ENCODE measurements at places on chromosomes 16 and 17.

- DNase-seq, result peak; percentile 59
Measured at GRCh38 chr16:19086322-19087199, 19.1 kb downstream of the COQ7 start.

DNA sequence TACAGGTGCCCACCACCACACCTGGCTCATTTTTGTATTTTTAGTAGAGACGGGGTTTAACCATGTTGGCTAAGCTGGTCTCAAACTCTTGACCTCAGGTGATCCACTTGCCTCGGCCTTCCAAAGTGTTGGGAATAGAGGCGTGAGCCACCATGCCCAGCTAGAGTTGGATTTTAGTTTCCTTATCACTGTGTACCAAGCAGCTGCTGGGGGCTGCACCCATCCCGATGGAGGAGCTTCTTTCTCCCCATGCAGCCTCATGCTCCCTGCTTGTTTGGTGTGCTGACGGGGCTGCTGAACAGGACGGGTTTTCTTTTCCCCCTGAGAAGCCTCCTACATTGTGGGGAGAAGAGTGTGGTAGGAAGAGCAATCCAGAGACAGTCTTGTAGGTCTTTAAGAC, 173.2 kb downstream of the LGALS9B start:
- DNase-seq, result no peak

- no peak for DNase-seq
Measured at GRCh38 chr16:89341697-89342694, 124.5 kb downstream of the ZNF778 start.

DNA sequence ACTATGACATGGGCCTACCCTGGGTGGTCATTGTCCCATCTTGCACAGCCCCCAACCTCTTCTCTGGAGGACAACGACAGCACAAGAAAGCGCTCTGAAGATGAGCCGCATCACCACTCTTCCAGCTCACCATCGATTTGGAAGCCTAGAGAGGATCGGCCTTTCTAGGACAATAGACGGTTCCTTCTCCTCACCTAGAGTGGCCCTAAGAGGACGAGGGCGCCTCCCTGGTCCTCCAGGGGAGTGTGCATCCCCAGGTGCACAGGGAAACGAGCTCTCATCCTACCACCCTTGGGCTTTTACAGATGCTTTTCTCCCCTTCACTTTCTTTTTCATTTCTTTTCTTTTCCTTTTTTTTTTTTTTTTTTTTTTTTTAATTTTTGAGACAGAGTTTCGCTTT, 20.3 kb upstream of the SLC52A1 start:
- DNase-seq, result no peak

DNA sequence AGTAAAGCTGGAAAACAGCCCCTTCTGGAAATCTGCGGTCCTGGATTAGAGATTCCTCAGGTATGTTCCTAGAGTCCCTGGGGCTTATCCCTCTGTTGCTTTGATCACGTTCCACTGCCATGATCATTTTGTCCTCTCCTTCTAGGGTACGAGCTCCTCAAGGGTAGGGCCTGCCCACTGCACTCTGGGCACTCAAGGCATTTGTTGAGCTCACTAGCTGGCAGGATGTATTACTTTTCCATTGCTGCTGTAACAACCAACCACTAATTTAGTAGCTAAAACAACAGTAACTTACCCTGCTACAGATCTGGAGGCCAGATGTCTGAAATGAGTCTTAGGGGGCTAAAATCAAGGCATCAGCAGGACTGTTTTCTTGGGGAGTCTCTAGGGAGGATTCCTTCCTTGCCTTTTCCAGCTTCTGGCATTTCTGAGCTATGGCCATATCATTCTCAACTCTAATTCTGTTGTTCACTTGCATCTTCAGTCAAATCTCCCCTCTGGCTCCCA, 65.7 kb downstream of the ARSG start:
- no peak for DNase-seq

GRCh38 chr16:30946671-30947540, 2.0 kb upstream of the ORAI3 start:
- no peak for DNase-seq

- no peak for DNase-seq
Measured at GRCh38 chr16:72905581-72905980, 142.3 kb downstream of the ZFHX3 start.

DNA sequence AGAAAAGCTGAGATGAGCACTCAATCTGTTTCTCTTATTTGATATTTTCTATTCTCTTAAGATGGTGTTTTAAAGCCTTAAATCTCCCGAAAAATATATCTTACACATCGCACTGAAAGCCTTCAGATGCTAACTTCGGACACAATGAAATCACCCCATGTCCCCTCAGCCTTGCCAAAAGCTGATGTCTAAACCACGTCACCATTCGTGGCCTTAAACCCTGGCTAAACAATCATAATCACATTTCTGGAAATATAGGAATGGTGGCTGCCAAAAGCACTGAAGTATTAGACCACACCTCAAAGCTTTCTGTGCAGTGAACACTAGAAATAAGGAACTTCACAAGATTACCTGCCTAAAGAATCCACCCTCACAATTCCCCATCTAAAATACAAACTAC, 402.7 kb downstream of the SOX9 start:
- DNase-seq, result no peak

GRCh38 chr16:27447301-27447700, 45.3 kb downstream of the IL21R start:
- DNase-seq, result no peak

DNA sequence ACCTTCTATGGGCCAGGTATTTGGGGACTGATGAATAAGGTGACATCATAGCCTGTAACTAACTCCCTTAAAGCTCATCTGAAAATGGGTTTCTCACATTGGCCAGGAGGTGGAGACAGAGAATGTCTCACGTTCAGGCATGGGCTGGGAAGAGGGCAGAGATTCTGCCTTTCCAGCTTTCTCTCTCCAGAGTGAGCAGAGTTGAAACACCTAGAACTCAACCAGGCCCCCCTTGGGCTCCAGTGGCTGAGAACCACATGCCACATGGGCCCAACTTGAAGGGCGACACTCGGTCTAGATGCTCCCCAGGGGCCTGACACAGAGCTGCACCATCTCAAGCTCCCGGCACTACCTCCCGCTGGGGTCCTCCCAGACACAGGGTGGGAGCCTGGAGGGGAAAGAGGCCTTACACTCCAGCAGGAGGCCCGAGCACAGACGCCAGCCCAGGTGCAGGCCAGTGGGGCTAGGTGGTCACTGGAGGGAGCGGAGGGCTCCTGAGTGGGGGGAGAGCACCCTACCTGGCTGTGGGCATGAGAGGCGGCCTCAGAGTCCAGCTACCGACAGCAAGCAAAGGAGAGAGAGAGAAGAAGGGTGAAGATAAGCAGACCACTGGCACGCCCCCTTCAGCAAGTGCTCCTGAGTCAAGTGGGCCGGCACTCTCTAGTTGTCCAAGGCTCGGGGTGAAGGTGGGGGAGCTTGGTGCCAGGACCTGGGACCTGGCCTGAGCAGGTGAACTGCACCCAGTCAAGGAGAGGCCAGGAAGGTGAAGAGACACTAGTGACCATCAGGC, 55.9 kb downstream of the MYO18A start:
- DNase-seq, result no peak

DNA sequence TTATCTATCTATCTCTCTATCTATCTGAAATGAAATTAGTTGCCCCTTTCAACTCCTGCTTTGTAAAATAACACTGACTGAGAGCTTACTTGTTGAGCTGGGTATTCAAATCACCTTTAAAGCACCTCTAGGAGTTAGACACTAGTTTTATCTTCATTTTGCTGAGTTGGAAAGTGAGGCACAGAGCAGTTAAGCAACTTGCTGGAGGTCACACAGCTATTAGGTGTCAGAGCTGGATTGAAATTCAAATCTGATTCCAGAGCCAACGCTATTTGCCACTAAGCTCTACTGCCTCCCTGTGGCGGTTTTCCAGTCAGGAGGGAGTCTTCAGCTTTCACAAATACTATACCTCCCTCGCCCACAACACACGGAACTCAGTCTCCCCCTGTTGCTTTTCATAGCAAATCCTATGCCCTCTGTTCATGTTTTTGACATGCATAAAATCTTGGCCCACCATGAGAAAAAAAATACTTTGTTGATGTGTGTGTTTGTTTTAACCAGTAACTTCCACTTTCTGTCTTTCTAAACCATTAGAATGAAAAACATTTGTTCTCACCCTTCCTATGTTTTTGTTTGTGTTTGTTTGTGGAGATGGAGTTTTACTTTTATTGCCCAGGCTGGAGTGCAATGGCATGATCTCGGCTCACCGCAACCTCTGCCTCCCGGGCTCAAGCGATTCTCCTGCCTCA, 74.8 kb upstream of the SMURF2 start:
- no peak for DNase-seq

- no peak for DNase-seq
Measured at GRCh38 chr16:62386411-62386810, 350.2 kb upstream of the CDH8 start.

GRCh38 chr16:15993541-15993940, 44.1 kb downstream of the ABCC1 start:
- DNase-seq, result no peak

DNA sequence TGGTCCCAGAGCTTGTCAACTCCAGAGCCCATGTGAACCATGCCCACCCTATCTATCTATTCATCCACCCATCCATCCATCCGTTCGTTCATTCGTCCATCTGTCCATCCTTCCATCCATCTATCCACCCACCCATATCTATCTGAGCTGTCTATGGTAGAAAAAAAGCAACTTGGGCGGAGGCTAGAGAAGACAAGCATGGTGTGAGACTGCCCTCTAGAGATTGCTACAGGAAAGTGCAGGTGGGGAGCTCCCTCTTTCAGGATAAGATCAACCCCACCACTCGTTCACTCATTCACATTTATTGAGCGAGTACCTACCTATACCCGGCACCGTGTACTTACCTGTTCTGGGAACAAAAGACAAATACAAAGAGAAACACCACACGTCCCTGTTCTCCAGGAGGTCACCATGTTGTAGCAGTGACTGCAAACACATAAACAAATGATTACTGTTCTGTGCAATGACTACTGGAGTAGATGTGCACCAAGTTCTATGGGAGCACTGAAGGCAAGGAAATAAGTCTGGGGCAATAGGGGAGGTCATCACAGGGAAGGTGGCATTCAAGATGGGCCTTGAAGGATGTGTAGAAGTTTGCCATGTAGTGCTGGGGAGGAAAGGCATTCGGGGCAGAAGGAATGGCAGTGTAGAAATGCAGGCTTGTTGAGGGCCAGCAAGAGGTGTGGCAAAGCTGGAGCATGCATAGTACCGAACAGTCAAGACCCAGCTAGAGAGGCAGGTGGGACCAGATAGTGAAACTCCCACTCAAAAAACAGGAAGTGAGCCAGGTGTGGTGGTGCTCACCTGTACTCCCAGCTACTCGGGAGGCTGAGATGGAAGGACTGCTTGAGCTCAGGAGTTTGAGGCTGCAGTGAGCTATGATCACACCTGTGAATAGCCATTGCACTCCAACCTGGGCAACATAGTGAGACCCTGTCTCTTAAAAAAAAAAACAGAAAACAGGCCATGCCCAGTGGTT, 13.4 kb upstream of the ATP5MC1 start:
- DNase-seq, result peak; percentile 10

GRCh38 chr16:8798174-8798527, 512 bp downstream of the PMM2 start:
- no peak for DNase-seq

DNA sequence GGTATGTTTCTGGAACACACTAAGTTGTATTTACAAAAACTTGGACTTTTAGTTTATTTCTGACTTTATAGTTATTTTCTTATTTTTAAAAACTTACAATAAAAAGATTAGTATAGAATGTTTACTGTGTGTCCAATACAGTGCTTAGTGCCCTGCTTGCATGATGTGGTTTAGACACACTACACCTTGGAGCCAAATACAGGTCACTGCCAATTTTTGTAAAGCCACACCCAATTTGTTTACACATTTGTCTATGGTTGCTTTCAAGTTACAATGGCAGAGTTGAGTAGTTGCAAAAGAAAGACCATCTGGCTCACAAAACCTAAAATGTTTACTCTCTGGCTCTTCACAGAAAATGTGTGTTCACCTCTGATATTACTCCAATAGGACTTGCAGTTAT, 807.1 kb downstream of the KCNJ2 start:
- DNase-seq, result no peak

DNA sequence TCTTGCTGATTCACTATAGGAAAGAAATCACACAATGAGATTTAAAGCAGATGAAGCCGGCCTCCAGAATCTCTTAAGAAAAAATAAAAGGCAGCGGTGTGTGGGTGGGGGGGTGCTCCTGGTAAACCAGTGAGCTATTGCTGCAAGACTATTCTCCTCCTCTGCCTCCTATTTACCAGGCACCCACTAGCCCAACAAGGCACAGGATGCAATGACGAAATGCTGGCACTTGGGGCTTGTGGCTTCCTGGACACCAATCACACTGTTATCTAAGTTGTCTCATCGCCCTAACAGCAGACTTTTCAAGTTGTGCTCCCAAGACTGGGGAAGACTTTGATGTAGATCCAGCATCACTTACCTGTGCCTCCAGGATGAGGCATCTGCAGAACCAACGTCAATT, 50.2 kb upstream of the NDRG4 start:
- DNase-seq, result no peak

DNA sequence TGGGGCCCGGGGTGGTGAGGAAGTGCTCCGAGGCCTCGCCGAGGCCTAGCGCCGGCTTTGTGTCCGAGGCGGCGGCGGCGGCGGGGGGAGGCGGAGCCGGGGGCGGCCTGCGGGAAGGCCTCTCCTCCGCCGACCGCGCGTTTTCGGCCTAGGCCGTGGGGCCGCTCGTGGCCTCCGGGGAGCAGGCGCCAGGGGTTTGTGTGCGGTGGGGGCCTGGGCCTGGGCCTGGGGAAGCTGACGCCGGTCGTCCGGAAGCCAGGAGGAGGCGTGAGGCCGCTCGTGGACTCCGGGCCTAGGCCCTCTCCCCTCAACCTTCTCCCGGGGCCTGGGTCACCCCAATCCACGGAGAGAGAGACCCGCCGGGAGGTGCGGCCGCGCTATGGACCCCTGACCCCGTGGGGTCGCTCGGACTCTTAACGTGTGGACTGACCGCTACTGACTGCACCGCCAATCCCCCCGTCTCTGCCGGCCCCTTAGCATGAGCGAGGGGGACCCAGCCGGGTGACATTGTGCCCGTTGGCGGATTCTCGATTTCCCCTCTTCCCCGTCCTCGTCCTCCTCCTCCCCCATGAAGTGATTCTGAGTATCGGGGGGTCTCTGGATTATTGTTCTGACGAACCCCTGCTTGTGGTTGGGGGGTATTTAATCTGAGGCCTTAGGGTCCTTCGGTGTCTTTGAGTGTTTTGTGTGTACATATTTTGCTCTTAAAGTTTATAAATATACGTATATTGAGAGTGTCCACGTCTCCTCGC, 660 bp downstream of the RBBP6 start:
- peak; percentile 66 for DNase-seq

GRCh38 chr17:71830866-71831265, 290.0 kb upstream of the SOX9 start:
- no peak for DNase-seq

DNA sequence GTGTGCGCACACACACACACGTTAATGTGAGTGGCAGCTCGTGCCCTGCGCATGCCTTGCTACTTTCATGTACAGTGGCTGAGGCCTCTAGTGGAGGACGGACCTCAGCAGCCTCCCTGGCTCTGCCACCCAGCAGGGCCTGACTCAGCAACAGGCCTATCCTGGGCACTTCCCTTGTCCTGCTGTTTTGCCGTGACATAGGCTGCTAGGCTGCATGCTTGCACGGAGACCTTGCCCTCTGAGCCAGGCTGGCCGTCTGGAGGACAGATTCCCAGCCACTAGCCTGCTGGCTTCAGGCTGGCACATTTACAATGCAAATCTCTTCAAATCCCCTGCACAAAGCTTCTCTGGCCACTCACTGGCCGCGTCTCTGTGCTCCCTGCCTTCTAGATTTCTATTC, 9.5 kb downstream of the RNF213 start:
- no peak for DNase-seq
